GM04504 (cell line): ENCODE measurements at places on chromosomes 16 and 17.
A peak's percentile ranks its signal among the peaks of the same experiment; 100 is the strongest.

GRCh38 chr16:25264597-25264996 lies 7.0 kb upstream of the ZKSCAN2 start:
- DNase-seq = no peak

DNA sequence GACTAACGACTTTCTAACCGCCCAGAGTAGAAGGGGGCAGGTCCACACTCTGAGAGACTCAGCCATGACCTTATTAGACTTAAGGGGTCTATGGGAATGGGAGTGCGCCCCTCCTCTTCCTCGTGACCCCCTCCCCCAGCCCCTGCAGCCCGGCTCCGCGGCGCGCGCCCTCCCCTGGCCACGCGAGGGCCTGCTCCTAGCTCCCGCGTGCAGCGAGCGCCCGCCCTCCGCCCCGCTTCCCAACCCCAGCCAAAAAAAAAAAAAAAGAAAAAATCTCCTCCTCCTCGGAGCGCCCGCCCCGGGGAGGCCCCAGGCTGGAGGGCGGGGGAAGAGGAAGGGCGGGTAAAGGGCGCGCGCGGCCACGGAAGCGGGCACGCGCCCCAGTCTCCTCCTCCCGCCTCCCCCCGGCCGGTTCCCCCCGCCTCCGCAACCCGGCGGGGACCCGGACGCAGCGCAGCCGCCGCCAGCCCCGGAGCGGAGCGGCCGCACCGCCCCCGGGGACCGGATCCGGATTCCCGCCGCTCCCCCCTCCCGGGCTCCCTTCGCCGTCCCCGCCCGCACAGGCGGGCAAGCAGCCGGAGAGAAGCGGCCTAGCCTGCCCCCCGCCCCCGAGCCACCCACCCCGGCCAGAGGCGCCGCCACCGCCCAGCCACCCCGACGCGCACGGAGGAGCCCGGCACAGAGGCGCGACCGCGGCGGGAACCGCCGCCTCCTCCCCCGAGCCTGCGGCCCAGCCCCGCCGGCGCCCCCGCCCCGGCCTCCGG lies 949 bp downstream of the UBTF start:
- peak; percentile 83 for DNase-seq

- DNase-seq = no peak
Observed at GRCh38 chr17:81096741-81097133, 61.8 kb downstream of the BAIAP2 start.

- DNase-seq = no peak
Observed at GRCh38 chr16:55189224-55189623, 134.8 kb upstream of the IRX6 start.

DNA sequence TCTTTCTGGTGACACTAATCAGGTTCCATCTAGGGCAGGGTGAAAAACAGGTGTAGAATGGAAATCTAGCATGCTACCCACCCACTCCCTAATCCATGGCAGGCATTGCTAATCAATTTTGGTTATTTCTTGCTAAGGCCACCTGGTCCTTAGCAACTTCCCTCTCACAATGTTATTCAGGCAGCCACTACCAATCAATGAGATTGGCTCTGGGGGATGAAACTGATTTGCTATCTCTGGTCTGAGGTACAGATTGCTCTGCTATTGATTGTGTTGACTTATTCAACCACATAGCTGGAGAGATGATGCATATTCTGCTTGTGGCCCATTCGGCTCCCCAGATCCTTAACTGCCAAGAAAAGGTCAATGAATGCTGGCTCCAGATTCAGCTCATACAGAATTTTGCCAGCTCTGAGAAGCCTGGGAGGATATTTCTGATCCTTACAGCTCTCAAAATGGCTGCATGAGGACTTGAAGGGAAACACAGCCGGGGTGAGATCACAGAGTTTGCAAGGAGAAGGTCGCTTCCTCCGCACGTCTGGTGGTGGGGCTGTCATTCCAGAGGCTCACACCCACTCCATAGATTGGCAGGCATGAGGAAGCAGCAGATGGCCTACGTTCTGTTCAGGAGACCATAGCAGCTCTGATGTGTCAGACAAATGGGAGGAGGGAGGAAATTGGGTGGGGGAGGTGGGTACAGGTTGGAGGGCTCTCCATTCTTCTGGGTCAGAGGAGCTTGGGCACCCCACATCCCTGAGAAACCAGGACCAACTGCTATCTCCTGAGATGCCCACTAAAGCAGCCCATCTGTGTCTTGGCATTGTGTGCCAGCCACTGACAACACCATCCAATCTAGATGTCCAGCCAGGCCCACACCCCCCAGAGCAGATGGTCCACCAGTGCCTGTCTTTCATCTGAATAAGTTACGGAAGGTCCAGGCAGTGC lies 22.3 kb downstream of the SEZ6 start:
- no peak for DNase-seq
